ENCODE measurements at places on chromosomes 5 and 9. TPM values are rescaled to one million over a fixed set of nuclear protein-coding genes. Genes with fewer than 3 reads are reported as not detected.

DNA sequence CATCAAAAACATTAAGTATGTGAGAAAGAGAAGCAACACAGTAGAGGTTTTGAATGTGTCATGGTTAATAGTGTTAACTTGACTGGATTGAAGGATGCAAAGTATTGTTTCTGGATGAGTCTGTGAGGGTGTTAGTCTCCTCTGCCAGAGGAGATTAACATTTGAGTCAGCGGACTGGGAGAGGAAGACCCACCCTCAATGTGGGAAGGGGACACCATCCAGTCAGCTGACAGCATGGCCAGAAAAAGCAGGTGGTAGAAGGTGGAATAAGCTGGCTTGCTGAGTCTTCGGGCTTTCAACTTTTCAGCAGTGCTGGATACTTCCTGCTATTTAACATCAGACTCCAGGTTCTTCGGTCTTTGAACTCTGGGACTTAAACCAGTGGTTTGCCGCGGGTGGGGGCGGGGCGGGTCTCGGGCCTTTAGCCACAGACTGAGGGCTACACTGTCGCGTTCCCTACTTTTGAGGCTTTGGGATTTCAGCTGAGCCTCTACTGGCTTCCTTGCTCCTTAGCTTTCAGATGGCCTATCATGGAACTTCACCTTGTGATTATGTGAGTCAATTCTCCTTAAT lies 309.9 kb upstream of the ST8SIA4 start:
- H3K36me3 ChIP-seq: no peaks in the 10 kb centered on the region
- H3K27me3 ChIP-seq: no peaks in the 10 kb centered on the region
- no peak for DNase-seq
- no peaks in the 10 kb centered on the region for H3K4me1 ChIP-seq

- H3K4me1 ChIP-seq: peaks cover 12% of the 10 kb centered on the region
- H3K27ac ChIP-seq: no peak overlapping the region
- H3K4me3 ChIP-seq: no peak overlapping the region
- H3K36me3 ChIP-seq: peaks cover 79% of the 10 kb centered on the region
- H3K27me3 ChIP-seq: no peaks in the 10 kb centered on the region
Measured at GRCh38 chr9:128825923-128826700, 3.5 kb downstream of the SPOUT1 start.

GRCh38 chr9:87184956-87185642 lies 237.8 kb upstream of the GAS1 start:
- H3K27me3 ChIP-seq: no peaks in the 10 kb centered on the region
- H3K27ac ChIP-seq: peak overlapping the region; percentile 18
- no peak overlapping the region for H3K4me3 ChIP-seq
- H3K36me3 ChIP-seq: no peaks in the 10 kb centered on the region
- peaks cover 28% of the 10 kb centered on the region for H3K4me1 ChIP-seq

Gene KIF24
- total RNA-seq: 2.1 TPM

- H3K36me3 ChIP-seq: no peaks in the 10 kb centered on the region
- no peak overlapping the region for H3K4me3 ChIP-seq
- no peaks in the 10 kb centered on the region for H3K4me1 ChIP-seq
- no peak overlapping the region for H3K27ac ChIP-seq
- DNase-seq: no peak
- peaks cover 6% of the 10 kb centered on the region for H3K27me3 ChIP-seq
Measured at GRCh38 chr5:151925340-151925739, 689 bp upstream of the GLRA1 start.

Gene DHX29
- 38.7 TPM for total RNA-seq

GRCh38 chr5:98942847-98943246 lies 14.0 kb upstream of the CHD1 start:
- H3K36me3 ChIP-seq: no peaks in the 10 kb centered on the region
- no peaks in the 10 kb centered on the region for H3K27me3 ChIP-seq
- no peak overlapping the region for H3K27ac ChIP-seq
- no peak for DNase-seq
- H3K4me1 ChIP-seq: peaks cover 8% of the 10 kb centered on the region
- H3K4me3 ChIP-seq: no peak overlapping the region

DNA sequence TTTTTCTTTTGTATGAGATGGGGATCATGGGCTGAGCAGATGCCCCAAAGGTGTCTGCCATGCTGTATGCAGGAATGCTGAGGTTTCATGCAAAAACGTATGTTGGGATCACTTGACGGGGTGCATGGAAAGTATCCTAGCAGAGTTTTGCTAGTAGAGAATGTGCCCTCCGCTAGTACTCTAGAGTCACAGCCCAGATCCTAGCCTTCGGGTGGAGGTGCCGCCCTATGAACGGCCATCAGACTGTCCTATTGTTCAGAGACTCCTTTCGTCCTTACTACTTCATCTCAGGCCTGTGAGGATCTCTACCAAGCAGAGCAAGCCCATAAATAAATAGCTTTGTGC lies 69.6 kb upstream of the SPATA31E1 start:
- no peak for DNase-seq
- peaks cover 14% of the 10 kb centered on the region for H3K4me1 ChIP-seq
- no peaks in the 10 kb centered on the region for H3K27me3 ChIP-seq

DNA sequence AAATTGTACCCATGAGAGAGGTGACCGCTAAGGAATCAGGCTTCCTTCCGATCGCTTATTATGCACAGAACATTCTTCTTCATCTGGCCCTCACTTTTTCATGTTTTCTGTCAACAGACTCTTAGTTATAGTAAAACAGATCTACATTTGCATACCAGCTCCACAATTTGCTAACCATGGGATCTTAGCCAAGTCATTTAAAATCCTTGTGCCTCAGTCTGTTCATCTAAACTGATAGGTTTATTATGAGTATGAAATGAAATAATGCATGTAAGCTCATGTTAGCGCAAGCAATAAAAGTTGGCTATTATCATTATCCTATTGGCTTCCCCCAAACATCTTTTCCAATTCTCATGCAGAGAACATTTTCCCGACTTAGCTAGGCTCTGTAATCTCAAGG lies 42.3 kb downstream of the FGF1 start:
- no peaks in the 10 kb centered on the region for H3K36me3 ChIP-seq
- peak overlapping the region; percentile 92 for H3K27ac ChIP-seq
- H3K4me1 ChIP-seq: peaks cover 23% of the 10 kb centered on the region
- no peaks in the 10 kb centered on the region for H3K27me3 ChIP-seq
- DNase-seq: no peak

Gene FAM151B
- 2.1 TPM for total RNA-seq

GRCh38 chr5:116970318-116970717 lies 395.7 kb upstream of the SEMA6A start:
- H3K4me3 ChIP-seq: no peak overlapping the region
- no peak overlapping the region for H3K27ac ChIP-seq
- H3K4me1 ChIP-seq: no peaks in the 10 kb centered on the region
- DNase-seq: no peak
- H3K36me3 ChIP-seq: no peaks in the 10 kb centered on the region

Gene SLC25A2
- total RNA-seq: 0.11 TPM
